Transverse colon (tissue), 4 donors: ENCODE measurements at places on chromosomes 5 and 9.

DNA sequence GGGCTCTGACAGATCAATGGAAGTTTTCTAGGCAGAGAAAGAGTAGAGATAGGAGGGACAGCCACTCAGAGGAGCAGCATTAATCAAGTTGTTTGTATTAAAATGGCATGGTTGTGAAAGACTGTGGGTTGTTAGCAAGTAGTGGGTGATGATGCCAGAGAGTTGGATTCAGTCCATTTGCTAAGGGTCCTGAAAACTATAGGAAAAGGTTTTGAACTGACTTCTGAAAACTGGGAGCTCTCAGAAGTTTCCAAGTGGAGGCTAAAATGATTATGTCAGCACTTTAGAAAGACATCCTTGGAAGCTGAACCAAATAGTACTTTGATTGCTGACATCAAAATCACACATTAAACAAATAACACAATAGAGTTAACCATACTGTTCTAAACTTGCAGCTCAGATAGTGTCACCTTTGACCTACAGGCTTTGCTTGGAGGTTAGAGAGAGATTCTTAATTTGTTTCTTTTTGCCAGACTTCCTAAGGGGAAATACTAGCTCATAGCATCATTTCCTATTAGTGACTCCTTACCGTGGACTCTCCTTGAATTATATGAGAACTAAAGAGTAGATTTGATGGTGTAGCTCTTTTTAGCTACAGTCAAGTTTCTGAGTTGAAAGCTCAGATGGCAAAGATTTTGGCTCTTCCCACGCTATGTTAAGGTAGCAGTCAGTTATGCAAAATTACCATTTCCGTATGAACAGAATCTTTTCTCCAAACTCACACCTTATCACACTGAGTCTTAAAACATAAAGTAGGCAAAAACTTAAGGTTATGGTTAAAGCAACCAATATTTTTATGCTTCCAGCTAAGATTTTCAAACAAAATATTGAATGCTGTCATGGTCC, 277.1 kb downstream of the NR3C1 start:
- DNase-seq = no peak

GRCh38 chr5:137516251-137516797, 17.2 kb upstream of the SPOCK1 start:
- no peak for DNase-seq

DNA sequence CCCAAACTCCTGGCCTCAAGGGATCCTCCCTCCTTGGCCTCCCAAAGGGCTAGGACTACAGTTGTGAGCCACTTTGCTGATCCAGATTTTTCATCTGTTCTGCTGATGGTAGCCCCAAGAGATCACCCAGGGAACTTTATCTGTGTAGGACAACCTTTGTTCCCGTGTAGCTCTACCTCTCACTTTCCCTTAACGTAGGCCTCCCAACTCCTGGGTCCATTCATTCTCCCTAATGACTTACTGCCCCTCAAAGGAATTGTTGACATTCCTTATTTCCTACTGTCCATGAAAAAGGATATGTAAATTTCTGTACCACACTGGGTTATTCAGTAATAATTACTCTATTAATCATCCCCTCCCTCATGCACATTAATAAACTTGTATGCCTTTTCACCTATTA, 51.0 kb upstream of the PHF24 start:
- no peak for DNase-seq

- no peak for DNase-seq
Observed at GRCh38 chr9:116027951-116028350, 125.6 kb upstream of the PAPPA start.

DNA sequence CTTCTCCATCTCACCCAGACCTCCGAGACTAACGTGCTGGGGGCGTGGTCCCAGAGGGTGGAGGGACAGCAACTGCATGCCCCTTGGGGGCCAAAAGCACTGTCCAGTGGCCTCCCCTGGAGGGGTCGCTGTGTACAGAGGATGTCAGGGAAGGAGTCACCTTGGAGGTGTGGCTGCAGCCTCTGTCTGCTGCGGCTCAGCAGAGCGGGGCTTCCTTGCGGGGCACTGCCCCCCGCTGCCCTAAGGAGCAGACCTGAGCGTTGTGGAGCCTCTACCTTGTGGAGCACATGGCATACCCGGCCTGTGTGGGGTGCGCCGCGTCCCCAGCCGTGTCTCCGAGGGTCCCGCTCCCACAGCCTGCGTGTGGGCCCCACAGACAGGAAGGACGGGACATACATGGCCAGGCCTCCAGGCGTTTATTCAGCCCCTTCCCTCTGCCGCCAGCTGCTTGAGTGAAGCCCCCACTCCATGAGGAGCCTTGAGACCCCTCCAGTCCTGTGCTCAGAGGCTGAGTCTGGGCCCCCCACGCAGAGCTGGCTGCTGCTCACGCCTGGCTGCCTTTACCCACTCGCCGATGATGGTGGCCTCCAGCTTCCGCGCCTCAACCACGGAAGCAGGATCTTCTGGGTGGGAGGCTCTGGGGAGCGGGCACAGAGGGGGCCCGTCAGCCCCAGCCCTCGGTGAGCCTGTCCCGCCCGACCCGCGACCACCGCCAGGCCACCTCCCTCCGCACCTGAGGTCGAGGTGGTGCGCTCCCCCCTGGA, 4.2 kb downstream of the DPP7 start:
- DNase-seq = no peak

- no peak for DNase-seq
Observed at GRCh38 chr9:77092536-77092935, 73.1 kb downstream of the FOXB2 start.
